ENCODE measurements at places on chromosomes 3 and 15.

- DNase-seq, result no peak
These were observed 197.1 kb downstream of the UACA start for GRCh38 chr15:70566047-70566835.

DNA sequence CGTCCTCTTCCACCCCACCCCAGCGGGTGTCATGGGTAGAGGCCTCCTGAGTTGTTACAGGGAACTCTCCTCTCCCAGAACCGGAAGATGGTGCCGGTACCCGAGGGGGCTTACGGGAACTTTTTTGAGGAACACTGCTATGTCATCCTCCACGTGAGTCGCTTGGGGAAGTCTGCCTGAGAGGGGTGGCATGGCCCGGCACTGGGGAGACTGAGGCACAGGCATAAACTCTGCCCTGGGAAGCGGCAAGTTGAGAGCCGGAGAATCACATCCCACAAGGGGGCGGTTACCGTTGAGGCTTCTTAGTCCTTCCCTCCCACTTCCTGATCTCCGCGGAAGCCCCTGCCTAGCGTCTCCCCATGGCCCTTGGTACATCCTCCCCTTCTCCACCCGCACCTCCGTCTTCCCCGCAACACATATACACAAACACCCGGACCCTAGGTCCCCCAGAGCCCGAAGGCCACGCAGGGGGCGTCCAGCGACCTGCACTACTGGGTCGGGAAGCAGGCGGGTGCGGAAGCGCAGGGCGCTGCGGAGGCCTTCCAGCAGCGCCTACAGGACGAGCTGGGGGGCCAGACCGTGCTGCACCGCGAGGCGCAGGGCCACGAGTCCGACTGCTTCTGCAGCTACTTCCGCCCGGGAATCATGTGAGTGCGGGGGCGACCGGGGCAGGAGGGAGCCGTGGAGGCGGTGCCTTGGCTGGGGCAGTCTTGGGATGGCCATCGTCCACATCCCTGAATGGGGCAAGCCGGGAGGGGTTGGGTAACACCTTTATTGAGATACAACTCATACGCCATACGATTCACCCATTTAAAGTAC, 3.4 kb downstream of the VILL start:
- peak; percentile 51 for DNase-seq

- DNase-seq, result no peak
These were observed 67.8 kb downstream of the TTC23 start for GRCh38 chr15:99181545-99181971.

DNA sequence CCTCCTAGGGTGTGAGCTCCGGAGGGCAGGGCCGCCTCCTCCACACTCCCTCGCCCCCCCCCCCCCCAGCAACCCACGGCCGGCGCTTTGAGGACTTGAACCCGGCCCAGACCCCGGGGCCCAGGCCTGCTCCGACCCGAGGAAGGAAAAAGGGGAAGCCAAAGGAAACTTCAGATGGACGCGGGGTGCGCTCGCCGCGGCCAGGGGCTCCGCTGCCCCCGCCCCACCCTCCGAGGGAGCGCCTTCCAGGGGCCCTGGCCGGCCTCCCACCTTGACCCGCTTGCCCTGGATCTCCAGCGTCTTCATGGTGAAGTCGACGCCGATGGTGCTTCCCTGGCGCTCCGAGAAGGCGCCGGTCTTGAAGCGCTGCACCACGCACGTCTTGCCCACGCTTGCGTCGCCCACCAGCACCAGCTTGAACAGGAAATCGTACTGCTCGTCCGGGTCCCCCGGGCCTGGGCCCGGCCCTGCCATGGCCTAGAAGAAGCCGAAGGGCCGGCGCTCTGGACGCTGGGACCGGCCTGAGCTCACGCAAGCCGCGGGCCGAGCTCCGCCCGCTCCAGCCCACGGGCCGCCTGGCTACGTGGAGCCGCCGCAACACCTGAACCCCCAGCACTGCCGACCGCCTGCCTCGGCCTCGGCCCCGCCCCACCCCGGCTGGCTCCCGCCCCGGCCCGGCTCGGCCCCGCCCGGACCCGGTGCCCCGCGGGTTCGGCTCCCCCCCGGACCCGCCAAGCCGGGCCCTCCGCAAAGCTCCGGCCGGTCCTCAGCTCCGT, 400 bp downstream of the RAB43 start:
- no peak for DNase-seq

GRCh38 chr3:38268522-38268921, 2.9 kb downstream of the SLC22A13 start:
- no peak for DNase-seq

- DNase-seq, result no peak
These were observed 866.4 kb downstream of the PLOD2 start for GRCh38 chr3:145294572-145294971.

DNA sequence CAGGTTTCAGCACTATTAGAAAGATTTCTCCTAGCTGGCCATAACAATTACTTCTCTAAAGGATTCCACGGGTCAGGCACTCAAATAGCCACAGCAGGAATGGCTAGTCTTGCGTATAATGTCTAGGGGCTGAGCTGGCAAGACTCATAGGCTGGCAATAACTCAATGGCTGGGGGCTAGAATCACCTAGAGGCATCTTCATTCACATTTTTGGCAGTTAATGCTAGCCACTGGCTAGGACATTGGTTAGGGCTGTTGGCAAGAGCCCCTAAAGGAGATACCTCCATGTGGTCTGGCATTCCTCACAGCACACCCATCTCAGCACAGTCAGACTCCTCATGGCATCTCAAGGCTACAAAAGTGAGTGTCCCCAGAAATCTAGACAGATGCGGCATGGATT, 6.2 kb downstream of the SUSD5 start:
- DNase-seq, result no peak

DNA sequence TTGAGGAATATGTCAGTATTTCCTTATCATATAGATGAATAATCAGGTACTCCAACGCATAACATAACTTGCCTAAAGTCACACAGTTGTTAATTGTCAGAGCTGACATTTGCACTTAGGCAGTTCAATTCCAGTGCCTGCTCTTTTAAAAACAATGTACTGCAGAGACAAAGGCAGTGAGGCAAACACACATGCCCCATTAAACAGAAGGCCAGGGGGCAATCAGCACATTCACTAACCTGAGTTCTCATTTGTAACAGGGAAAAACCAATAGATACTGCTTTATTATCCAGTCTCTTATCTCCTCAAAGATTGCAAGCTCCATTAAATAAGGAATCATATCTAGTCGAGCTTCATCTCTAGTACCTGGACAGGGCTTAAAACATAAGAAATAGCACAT, 1017.4 kb downstream of the SQOR start:
- DNase-seq, result no peak

DNA sequence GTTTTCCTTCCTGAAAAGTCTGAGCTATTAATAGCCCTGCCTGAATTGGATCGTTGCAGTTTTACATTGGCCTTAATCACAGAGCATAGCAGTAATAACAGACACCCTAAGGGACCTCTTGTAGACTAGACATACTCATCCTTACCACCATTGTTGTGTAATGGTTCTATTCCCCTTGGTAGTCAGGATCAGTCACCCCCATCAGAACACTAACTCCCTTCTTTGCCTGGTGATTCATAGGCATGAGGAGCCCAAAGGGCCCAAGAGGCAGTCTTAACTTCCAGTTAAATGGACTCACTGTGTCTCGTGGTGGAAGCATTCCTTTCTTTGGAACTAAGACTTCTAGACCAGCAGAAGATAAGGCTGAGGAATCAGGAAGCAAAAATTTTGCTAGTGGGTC, 20.2 kb downstream of the CGGBP1 start:
- no peak for DNase-seq

- peak; percentile 2 for DNase-seq
These were observed 80.6 kb downstream of the ARIH1 start for GRCh38 chr15:72554471-72555425.

DNA sequence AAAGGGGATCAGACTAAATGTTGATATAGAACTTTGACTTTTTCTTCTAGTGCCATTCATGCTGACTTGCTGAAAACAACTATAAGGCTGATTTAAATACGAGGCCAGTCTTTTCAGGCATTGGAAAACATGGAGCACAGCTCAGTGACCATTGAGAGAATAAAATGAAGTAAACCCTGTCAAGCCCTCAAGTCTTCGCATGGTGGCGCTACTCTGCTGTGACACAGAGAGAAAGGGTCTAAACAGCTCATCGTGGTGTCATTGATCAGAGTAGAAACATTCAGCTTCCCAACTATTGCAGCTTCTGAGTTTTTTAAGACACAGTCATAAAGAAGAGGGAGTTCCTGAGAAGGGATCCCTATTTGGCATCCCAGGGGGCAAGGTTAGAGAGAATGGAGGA, 716.2 kb downstream of the DIPK2A start:
- no peak for DNase-seq

- DNase-seq, result no peak
These were observed 81.6 kb downstream of the STT3B start for GRCh38 chr3:31614162-31614921.

DNA sequence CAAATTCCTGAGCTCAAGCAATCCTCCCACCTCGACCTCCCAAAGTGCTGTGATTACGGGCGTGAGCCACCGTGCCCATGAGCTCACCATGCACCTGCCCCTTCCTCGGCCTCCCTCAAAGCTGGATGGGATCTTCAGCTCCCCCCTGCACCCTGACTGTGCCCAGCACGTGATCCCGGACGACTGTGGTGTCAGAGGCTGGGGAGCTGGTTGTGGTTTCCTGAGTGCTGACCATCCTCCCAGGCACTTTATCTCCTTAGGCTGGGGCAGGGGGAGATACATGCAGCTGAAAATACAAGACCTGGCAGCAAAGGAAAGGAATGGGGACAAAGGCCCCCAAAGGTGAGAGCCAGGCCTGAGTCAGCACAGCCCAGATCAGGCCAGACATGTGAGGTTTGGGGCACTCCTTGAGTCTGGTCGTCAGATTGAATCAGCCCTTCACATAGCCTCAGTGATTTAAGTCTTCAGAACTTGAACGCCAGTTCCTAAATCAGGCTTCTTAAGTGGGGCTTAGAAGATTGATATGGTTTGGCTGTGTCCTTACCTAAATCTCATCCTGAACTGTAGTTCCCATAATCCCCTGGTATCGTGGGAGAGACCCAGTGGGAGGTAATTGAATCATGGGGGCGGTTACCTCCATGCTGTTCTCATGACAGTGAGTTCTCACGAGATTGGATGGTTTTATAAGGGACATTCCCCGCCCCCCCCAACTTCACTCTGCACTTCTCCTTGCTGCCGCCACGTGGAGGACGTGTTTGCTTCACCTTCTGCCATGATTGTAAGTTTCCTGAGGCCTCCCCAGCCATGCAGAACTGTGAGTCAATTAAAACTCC, 35.8 kb downstream of the PRKCD start:
- DNase-seq, result no peak

GRCh38 chr3:51961011-51961410, 5.8 kb downstream of the GPR62 start:
- no peak for DNase-seq

DNA sequence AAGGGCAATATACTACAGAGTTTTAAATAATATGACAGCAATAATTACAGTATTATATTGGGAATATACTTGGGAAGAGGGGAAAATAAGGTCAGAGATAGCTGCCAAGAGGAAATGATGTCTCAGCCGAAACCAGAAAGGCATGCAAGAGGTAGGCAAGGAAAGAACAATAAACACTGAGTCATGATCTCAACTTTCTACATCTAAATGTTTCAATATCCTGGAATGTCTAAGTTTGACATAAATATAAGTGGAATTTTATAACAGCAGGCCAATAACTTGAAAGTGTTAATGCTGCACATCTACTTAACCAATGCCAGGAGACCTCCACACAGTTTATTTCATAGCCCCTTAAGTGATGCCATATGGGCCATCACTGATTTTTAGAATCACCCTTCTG, 99.8 kb upstream of the CPNE4 start:
- no peak for DNase-seq

GRCh38 chr15:75753145-75753544, 40.5 kb upstream of the CSPG4 start:
- DNase-seq, result no peak

- no peak for DNase-seq
These were observed 1.5 kb upstream of the CACNA2D3 start for GRCh38 chr3:54120657-54121413.

DNA sequence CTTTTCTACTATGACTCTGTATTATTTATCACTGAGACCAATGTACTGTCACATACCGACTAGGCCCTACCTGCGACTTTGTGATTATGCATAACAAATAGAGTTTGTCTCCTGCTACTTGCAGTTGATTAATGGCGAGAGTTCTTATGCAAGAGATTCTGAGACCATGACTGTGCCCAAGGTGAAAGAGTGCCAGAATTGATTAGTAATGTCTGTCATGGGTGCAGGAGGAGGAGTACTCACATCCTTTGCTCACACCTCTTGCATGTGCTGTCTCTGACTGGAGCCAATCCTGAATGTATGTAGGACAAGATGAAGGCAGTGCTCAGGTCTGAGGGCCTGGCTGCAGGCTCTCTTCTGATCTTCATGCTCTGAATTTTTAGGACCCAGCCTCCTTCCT, 260.7 kb downstream of the THSD4 start:
- DNase-seq, result no peak

- DNase-seq, result no peak
These were observed 1055.4 kb downstream of the AGBL1 start for GRCh38 chr15:87135109-87135508.
